Kidney (tissue), 22 donors: ENCODE measurements at places on chromosomes 11 and 22. TPM values are rescaled to one million over a fixed set of nuclear protein-coding genes. Genes with fewer than 3 reads are reported as not detected.

GRCh38 chr11:70191495-70192140 is 11.5 kb upstream of the FADD start:
- peak; percentile 91 for DNase-seq

GRCh38 chr11:87266751-87267150 is 229.0 kb downstream of the TMEM135 start:
- DNase-seq: no peak

DNA sequence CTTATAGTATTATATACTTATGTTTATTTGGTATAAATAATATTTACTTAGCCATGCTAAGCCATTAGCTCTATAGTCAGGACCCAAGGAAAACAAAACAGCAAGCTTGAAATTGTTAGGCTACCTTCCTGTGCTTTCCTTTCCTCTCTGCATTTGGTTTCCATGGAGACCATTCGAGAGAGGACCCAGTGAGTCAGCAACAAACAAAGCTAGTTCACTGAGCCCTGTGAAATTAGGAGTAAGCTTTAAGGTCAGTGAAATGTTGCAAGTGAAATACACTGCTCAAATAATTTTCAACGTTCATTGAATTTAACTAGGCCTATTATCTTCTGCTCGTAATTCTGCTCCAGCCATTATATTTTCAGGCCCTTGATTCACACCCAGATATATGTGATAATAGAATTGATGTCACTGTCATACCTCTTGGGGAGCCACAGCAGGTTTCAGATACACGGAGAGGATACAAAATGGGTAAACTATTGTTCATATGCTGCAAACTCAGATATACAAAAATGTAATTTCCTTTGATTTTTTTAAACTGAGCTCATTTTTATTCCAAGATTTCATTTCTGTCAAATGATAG is 9.1 kb upstream of the OR10D3 start:
- peak; percentile 57 for DNase-seq

GRCh38 chr11:122494221-122494620 is 161.3 kb upstream of the UBASH3B start:
- no peak for DNase-seq

DNA sequence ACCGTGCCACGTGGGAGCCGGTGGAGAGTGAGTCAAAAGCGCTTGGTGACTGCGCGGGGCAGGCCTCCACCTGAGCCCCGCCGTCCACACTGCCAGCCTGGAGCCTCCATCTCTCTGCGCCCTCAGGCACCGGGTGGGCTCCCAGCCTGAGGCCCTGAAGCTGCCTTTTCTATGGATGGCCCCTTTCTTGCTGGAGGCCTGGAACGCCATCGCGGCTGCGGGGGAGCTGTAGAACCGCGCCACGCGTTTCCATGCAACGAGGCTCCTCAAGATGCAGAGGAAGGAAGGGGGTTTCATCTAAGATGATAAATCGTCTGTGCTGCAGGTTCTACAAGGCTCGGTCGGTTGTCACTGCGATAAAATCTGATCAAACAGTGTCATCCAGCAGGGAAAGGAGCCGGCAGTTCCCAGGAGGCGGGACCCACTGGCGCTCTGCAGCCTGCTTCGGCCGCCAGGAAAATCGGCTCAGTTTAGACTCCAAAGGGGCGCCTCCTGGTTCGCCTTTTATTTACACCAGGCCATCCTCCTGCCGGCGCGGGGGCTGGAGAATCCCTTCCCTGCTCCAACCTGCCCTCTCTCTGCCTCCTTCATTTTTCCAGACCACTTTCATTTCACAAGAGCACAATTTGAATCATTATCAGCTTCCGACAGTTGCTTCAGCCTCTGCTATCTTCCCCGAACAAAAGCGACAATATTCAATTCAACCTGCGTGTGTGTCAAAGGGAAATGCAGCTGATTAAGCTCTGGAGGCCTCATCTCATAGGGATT is 624.4 kb downstream of the BRD1 start:
- no peak for DNase-seq

- peak; percentile 65 for DNase-seq
Observed at GRCh38 chr11:39651857-39652461, 1807.5 kb downstream of the LRRC4C start.

DNA sequence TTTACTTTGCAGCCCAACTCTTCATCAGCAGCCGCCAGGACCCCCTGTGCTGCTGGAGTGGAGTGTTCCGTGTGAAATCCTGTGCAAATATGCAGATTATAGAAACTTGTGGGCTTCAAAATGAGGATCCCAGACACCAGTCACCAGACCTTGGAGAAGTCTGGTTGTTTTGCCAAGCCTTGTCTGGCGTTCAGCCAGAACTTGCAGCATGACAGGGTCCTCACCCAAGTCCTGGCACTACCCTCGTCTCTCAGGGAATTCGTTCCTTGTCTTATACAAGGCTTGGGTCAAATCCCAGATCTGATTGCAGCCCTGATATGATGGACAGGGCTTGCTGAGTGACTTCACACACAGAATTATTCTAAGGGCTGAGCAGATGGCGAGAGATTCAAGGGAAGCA is 18.9 kb downstream of the SHISAL1 start:
- DNase-seq: no peak

- DNase-seq: no peak
Observed at GRCh38 chr22:46072110-46072881, 78.0 kb upstream of the PPARA start.

DNA sequence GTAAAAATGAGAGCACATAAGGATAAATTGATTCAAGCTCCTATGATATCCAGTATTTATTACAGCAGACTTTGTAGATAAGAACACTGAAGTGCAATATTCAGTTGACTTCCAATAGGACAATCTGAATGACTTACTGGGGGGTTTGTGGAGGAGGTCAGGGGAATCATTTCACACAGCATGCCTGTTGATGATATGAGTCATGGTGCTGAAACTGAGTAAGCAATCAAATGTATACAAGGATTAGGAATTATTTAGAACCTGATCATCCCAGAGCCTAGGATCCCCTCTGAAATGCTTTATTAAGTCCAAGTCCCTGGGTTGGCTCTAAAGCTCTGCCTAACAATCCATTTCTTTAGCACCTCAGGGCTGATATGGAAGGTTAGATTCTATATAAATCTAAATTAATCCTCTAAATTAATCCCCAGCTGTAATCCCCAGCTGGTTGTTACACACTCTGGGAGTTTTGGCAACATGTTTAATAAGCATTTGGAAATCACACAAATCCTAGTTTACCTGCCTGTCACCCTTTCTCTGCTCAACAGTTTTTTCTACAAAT is 326.4 kb downstream of the GUCY1A2 start:
- no peak for DNase-seq

DNA sequence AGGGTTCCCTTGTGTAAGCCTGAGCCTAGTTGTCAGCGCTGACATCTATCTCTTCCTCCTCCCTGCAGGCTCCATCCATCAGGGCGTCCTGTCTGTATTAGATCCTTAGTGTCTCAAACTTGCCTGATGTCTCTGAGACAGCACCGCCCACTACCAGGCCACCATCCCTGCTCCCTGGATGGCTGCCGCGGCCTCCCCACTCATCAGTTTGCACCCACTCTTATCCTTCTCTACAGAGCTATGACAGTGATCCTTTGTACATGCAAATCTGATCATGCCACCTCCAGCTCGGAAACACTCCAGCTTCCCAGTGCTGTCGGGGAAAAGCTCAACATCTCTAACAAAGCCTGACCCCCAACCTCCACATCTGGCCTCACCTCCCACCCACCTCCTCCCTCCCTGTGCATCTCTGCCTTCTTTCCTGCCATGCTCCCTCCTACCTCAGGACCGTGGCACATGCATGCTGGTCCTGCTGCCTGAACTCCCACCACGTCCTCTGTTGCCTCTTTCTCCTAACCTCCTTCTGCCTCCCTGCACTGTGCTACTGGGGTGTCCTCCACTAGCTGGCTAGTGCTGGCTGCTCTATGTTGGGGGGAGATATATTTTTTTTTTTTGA is 61.6 kb upstream of the EIF3D start:
- no peak for DNase-seq

DNA sequence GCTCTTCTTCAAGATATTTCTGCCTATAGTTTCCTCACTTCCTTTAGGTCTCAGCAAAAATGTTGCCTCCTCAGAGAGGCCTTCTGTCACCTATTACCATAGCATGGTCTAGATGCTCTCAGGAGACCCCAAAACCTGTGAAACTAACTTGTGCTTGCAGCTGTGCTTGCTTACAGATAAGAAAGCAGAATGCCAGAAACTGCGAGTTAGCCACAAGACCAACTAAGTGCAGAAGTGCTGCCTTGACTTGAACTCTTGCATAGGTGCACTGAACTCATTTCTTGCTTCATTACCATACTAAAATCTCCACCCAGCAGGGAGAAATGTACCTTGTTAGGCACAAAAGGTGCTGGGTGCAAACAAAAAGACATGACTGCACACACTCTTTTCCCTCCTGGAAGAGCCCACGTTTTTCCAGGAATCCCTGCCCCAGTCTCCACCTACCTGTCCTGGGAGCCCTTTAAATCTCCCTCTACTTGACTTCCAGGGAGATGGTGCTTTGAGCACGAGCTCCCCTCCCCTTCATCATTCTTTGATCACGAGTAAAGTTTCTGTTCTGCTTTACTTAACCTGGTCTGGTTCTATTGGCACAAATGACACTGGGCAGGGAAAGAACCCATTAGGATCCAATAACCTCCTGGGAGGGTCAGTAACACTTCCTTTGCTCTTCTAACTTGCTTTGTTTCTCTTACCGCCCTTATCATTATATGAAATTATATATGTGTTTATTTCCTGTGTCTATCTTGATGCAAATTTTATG is 137.7 kb upstream of the DDI1 start:
- no peak for DNase-seq

DNA sequence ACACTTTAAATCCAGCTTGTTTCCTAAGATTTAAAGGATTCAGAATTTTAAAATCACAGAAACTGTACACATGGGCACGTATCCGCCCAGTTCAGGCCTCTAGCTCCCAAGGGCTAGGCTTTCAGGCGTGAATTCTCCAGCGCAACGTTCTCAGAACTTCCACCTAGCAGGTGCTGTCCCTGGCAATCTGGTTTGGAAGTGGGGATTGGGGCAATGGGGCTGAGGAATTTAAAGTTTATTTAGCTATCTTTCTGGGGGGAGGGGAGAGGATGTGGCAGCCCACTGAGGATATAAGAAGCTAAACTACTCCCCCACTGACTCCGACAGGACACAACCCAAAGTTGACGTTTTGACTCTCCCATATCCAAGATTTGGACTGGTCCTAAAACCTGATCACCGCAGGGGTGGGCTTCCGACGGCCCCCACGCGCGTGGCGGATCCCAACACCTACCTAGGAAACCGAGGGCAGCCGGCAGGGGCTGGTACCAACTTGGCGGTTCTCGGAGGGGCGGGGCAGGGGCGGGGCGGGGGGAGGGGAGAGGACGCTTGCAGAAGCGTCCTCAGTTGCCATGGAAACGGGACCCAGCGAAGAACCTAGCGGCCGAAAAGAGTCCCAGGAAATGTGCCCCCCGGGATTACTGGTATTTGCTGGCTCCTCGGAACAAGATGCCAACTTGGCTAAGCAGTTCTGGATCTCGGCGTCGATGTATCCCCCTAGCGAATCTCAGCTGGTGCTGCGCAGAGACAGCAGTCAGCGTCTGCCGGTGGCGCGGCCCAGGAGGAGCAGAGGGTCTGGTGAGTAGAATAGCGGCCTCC is at the start of gene HOATZ:
HOATZ (plus strand) TSS at position 563 of the 816 bp plus-strand sequence; CDS start at position 570, 7 bp downstream.
- DNase-seq: peak; percentile 43

DNA sequence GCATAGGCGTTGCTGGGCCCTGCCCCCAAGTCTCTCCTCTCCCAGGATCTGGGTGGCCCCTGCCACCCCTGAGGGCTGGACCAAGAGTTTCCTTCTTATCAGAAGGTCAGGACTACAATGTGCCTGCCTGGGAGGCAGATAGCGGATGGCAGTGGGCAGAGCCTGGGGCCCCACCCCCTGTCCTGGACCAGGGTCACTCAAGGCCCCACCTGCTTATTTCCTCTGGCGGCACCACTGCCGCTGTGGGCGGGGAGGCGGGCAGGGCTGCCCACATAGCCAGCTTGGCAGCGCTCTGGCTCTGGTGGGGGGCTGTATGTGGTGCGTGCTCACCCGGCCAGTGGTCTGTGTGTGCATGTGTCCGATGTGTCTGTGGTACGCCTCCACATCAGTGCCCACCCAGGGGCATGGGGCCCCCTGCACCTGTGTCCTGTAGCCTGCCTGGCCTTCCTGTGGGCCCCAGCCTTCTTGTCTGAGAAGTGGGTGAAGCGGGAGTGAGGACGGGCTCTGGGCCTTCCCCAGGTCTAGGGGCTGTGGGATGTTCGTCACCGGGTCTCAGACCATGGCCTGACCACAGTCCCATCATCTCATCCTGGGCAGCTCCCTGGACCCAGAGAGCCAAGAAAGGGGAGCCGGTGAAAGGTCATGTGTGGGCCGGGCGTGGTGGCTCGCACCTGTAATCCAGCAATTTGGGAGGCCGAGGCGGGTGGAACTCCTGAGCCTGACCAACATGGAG is 3.0 kb downstream of the GAS2L1 start:
- no peak for DNase-seq

- no peak for DNase-seq
Observed at GRCh38 chr11:107733518-107733917, 21.7 kb upstream of the SLN start.

DNA sequence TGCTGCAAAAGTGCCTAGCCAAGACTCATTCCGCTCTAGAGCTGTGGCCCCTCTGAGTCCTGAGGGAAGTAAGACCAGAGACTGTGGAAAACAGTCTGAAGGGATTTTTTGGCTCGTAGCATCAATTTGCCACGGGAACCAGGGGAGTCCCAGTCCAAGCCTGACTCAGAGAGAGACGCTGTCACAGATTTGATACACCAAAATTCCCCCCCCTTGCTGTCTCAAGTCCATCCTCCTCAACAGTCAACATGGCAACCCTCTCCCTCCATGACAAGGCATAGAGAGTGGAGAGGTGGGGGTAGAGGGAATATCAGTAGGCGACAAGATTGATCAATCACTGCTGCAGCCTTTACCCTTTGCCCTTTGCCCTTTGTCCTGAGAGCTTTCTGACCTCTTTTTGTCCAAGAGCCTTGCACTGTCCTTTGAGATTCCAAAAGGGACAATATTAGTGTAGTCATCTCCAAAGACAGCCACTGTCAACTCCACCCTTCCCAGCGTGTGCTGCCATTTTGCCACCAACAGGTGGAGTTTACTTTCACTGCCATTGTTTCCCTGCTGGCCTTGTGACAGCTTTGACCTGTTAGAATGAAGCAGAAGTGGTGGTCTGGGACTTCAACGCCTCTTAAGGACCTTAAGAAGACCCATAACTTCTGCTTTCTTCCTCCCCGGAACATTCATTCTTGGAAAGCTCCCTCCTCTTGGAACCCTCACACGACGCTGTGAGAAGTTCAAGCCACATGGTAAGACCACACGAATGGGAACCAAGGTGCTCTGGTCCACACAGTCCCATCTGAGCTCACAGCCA is 7.3 kb downstream of the SLC15A3 start:
- DNase-seq: no peak

The PGAP2 gene
- 19.5 TPM for total RNA-seq

The ANKK1 gene
- 0.60 TPM for total RNA-seq

The ANGPTL5 gene
- total RNA-seq: not detected

The SIK2 gene
- 40.1 TPM for total RNA-seq

The NAV2 gene
- total RNA-seq: 37.7 TPM

The FAM83F gene
- total RNA-seq: 13.1 TPM

The PRODH gene
- 6.7 TPM for total RNA-seq

The OR2D2 gene
- 0.60 TPM for total RNA-seq

The ACTN3 gene
- total RNA-seq: 0.16 TPM

The GNG3 gene
- not detected for total RNA-seq

The PTPRCAP gene
- 20.3 TPM for total RNA-seq

The OR8H2 gene
- not detected for total RNA-seq

The PRG2 gene
- total RNA-seq: 0.22 TPM

The APOL4 gene
- 8.7 TPM for total RNA-seq

The SLC2A11 gene
- total RNA-seq: 28.9 TPM

The TMEM121B gene
- total RNA-seq: 1.2 TPM
